ENCODE measurements at places on chromosomes 16 and 17.
A peak's percentile ranks its signal among the peaks of the same experiment; 100 is the strongest.

DNA sequence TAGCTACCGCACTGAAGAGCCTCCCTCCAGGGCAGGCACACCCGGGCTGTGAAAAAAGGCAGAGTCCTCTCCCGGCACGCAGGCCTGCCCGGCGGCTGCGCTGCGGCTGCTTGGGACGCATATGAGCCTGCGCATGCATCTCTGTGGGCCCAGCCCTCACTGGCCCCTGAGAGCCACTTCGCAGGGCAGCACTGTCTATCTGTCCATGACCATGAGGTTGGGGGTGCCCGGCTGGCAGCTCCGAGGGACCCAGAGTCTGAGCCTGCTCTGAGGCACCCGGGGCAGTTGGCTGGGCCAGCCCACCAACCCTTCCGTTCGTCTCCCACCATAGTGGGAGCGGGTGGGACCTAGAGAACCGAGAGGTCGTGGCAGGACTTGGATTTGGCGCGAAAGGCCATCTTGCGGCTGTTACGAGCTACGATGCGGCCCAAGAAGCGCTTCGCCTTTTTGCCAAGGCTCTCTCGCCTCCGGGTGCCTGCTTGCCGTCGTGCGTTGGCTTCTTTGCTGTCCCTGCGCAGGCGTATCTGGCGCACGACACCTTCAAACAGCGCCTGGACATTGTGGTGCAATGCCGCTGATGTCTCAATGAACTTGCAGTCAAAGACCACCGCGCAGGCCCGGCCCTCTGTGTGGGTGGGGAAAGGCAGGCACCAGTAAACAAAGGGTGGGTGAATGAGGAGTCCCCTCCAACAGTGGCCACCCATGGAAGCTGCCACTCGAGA lies 3.2 kb upstream of the CDH16 start:
- DNase-seq: no peak

GRCh38 chr16:24771779-24772157 lies 42.3 kb downstream of the TNRC6A start:
- DNase-seq: no peak

DNA sequence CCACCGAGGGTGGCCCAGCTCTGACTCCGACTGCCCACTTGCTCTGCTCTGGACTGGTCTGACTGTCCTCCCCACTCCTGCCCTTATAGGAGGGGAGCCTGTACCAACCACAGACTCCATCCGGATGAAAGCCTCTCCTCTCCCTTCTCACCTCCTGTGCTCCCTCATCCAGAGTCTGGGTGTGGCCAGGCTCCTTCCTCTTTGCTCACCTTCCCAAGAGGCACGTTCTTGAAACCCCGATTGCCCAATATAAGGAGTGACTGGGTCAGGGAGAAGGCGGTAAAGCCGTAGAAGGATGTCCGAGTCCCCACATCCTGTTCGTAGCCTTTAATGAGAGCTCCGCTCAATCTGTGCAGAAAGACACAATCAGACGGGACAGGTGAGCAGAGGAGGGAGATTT lies 17.1 kb downstream of the ST6GALNAC1 start:
- DNase-seq: no peak

GRCh38 chr17:773467-774312 lies 8.4 kb downstream of the GLOD4 start:
- no peak for DNase-seq

GRCh38 chr16:74107795-74108610 lies 188.6 kb upstream of the PSMD7 start:
- peak; percentile 3 for DNase-seq

GRCh38 chr17:68394608-68395331 lies 62.5 kb downstream of the WIPI1 start:
- no peak for DNase-seq

- no peak for DNase-seq
Measured at GRCh38 chr16:57549730-57550129, 7.3 kb downstream of the ADGRG5 start.

GRCh38 chr17:32733401-32733800 lies 143.5 kb downstream of the MYO1D start:
- DNase-seq: no peak

GRCh38 chr16:84874553-84874952 lies 54.8 kb downstream of the CRISPLD2 start:
- no peak for DNase-seq

DNA sequence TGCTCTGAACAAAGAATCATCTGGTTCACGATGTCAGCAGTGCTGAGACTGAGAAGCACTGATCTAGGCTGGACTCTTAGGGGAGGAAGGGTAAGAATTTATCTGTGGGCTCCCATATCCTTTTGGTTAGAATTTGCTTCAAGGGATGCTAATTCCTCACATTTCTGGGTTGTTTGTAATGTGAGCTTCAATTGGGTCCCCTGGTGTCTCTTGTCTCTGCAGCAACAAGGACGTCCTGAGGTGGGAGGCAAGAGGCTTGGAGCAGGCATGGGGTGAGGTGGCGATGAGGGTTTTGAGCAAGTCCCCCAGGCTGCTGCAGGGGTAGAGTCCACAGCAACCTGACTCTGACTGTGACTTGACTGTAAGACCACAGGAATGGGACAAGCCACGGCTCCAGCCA lies 213.8 kb upstream of the NLRP1 start:
- no peak for DNase-seq

DNA sequence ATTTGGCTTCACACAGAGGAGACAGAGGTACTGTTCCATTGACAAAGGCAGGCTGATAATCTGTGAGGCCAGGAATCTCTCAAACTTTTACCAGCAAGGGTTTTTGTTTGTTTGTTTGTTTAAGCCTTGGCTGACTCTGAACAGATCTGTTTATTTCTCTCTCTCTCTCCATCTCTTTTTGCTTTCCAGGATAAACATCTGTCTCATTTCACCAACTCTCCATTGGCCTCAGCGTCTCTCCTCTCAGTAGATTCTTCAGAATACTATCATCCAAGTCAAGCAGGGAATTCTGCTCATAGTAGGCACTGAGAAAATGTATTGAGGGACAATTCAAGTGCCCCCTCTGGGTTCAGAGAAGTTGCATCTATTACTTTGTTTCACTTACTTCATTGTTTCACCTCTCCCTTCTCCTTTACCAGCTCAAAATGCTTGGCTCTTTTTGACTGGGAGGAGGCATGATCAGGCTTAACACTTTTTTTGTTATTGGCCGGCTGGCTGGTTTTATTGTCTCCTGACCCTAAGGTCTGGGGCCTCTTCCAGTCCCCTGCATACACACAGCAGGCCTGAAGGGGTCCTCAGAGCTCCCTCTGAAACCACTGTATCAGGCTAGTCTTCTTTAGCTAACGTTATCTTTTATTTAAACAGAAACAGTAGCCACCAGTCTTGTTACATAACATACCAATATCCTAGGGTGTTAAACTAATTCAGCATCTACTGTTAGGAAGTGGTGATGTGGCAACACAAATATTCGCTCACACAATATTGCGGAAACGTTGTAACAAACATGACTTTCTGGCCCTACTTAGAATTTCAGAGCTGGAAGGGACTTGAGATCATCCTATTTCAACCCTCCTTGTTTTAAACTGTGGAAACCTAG lies 2.0 kb upstream of the YPEL2 start:
- DNase-seq: peak; percentile 88

DNA sequence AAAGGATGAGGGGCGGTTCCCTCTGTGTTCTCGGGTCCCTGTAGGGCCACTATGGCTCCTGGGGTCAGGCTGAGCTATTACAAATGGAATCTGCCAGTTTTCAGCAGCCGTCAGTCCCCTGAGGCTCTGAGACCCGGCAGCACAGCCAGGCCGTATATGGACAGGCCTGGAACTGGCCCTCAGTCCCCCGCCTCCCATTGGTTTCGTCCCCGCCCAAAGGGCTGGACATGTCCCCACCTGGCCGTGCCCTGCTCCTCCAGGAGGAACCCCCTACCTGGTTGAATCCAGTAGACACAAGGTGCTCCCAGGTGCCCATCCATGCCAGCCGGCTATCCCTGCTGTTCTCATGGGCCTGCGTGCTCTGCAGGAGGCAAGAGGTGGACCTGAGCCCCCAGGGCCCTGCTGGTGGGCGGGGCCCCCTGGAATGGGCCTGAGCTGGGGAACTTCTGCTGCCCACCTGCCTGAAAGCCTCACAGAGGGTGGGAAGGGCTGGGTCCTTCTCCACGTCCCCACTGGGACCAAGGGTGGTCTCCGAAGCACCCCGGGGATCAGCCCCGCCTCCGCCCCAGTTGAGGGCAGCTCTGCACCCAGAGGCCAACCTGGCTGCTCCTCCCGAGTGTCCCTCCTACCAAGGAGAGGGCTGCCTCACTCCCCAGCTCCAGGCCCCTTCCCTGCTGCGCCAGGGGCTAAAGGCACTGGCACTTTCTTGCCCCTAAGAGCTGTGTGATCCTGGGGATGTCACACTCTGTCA lies 16.8 kb downstream of the VASN start:
- no peak for DNase-seq

- DNase-seq: no peak
Measured at GRCh38 chr17:29514792-29515191, 52.0 kb downstream of the ABHD15 start.

- DNase-seq: peak; percentile 22
Measured at GRCh38 chr16:78317564-78318240, 218.2 kb downstream of the WWOX start.

GRCh38 chr17:59621771-59622170 lies 2.1 kb downstream of the CLTC start:
- DNase-seq: no peak

GRCh38 chr17:46818929-46819859 lies 702 bp upstream of the WNT3 start:
- no peak for DNase-seq

DNA sequence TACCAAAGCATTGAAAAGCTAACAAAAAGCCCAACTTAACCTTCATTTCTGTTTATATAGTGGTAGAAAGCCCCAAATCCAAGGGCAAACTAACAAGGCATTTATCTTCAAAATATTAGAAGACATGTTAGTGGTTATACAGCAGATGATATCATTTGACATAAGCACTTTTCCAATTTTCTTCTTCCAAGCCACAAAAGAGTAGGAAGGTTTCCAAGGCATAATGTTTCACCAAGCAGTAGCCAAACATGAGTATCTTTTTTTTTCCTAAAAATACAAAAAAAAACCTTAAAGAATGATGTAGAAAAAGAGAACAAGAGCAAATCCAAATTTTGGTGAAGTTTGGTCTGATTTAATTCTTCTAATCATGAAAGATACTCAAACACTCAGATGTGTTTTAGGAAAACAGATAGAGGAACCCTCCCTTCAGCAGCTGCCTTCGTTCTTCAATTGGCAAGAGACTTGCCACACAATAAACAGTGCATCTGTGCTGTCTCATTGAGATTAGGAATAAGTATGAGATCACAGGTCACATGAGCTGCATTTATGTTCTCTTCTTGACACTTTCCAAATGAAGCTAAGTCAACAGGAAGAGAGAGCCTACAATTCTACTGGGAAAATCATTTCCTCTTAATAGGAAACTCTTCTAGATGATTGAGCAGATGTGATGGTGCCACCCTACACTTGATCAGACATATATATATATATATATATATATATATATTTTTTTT lies 106.7 kb downstream of the TTC19 start:
- peak; percentile 76 for DNase-seq

GRCh38 chr17:69702078-69702477 lies 287.6 kb downstream of the MAP2K6 start:
- no peak for DNase-seq

DNA sequence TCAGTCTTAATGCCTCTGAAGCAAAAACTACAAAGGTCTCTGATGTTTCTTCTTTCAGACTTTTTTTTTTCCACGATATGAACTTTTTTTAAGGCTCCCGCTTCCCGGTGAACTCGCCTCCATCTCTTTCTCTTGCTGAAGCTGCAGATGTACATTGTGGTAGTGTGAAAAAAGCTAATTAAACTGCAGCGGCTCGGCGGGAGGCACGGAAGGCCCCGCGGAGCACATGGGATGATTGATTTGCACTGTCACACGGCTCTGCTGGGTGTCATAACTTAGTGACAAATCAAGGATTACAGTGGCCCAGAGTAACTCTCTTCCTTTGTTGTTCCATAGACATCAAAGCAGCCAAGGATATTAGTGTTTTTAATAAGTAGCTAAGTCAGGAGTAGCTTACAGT lies 196.3 kb downstream of the AXIN2 start:
- no peak for DNase-seq

GRCh38 chr16:28140788-28141618 lies 70.8 kb downstream of the XPO6 start:
- no peak for DNase-seq

DNA sequence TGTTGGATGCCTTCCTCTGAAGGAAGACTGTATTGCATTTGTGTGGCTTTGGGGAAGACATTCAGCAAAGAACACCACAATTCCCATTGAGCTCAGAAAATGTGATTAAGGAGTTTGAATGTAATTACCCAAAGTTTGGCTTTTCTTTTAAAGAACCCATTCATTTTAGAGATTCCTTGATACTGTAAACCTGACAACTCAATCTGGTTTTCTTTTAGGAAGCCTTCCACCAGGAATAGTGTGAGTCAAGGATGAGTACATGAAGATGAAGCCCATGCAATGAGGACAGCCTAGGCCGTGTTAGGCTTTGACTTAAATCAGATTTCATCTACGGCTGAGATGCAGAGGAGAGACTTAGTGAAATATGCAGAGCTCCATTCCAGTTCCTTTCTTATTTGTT lies 271.7 kb upstream of the TBX2 start:
- no peak for DNase-seq

DNA sequence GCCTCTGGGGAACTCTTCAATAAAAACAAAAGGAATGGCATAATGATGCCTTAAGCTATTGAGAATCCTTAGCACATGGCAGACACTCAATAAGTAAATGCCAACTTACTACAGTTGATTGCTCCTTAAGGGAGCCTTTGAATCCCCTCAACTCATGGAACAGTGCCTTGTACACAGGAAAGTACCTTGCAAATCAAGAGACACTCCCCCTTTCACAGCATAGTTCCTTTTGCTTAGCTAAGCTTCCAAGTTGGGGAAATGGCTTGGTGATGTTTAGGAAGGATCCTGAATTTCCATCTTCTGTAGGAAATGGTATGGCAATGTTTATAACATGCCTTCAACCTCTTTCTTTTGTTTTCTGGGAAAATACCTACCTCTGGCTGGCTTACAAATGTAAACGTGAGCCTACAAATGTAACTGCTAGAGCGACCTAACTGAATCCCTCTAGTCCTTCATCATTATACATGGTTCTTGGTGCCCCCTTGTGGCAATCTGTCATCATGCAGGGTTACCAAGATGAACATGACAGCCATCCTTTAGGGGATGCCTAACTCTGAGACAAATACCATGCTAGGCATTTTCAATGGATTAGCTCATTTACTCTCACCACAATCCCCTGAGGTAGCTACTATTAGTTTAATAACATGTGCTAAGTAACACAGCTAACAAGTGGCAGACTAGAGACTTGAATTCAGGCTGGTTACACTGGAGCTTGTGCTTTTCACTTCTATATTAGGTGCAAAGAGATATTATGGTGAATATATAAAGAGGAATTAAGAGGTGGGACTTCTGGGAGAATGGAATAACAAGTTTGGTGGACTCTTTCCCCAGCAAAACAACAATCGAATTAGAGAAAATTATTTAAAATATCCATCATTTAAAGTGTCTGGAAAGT lies 65.0 kb downstream of the MMD start:
- DNase-seq: peak; percentile 65

GRCh38 chr16:27972500-27972899 lies 91.0 kb downstream of the GSG1L start:
- DNase-seq: peak; percentile 30

- DNase-seq: no peak
Measured at GRCh38 chr17:3959295-3959899, 4.8 kb downstream of the ATP2A3 start.
